ENCODE measurements at places on chromosomes 3 and 15.
A peak's percentile ranks its signal among the peaks of the same experiment; 100 is the strongest.

- no peak for DNase-seq
Measured at GRCh38 chr3:181974198-181974597, 262.5 kb downstream of the SOX2 start.

- no peak for DNase-seq
Measured at GRCh38 chr15:66877477-66878271, 175.6 kb downstream of the SMAD6 start.

DNA sequence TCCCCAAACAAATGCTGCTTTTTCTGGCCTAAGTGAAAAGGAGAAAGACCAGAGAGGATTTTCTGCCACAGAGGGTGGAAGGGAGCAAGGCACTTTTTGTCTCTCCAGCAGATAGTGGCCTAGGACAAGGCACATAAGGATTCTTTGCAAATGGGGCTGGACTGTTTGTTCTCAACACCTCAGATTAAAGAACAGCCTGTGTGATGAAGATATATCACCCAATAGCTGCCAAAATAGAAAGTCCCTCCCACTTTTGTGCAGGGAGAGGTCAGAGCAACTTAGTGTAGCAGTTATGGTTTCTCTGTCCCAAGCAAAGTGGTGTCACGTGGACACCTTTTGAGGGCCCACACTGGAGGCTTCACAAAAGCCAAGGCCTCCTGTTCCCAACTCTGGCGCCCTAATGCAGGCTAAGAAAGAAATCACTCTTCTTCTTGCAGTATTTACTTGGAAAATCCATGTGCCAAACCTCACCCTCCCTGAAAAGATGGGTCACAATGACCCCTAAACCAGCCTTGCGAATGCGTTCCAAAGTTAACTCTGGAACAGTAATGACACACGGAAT is 84.9 kb downstream of the LRIG1 start:
- DNase-seq: no peak

- peak; percentile 26 for DNase-seq
Measured at GRCh38 chr3:191566469-191566868, 105.5 kb downstream of the PYDC2 start.

DNA sequence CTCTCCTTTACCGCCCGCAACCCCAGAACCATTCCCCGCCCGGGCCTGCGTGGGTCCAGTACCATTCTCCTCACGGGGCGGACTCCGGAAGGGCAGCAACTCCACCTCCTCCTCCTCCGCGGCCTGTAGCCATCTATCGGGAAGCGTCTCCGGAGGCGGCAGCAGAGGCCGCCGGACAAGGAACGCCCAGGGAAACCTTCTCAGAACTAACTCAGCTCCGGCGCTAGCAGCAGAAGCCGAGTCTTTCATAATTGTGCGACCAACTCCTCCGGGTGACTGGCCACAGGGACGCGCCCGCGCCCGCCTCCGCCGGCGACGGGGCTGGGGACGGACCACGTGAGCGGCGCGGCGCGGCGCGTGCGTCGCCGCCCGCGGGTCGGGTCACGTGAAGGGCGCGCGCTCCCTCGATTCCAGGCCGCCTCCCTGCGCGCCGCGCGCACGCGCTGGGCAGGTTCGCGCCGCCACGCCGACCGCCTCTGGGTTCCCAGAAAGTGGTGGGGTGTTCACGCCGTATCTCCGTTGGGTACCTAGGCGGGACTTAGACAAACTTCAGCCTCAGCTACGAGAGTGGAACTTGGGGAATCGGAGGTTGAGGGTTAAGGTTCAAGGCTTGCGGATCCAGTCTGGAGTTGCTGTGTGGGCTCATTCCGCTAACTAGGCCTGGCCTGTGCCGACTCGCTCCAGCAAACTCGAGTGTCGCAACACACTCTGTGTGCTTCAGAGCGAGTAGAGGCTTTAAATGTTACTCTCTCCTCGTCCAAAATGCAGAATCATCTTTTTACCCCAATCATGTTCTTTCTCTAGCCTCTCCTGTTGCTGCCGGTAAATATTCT is at the start of gene TRPM7:
TRPM7 (minus strand) TSS at position 329 of the 833 bp plus-strand sequence; CDS start at position 65, 264 bp downstream.
- peak; percentile 89 for DNase-seq

DNA sequence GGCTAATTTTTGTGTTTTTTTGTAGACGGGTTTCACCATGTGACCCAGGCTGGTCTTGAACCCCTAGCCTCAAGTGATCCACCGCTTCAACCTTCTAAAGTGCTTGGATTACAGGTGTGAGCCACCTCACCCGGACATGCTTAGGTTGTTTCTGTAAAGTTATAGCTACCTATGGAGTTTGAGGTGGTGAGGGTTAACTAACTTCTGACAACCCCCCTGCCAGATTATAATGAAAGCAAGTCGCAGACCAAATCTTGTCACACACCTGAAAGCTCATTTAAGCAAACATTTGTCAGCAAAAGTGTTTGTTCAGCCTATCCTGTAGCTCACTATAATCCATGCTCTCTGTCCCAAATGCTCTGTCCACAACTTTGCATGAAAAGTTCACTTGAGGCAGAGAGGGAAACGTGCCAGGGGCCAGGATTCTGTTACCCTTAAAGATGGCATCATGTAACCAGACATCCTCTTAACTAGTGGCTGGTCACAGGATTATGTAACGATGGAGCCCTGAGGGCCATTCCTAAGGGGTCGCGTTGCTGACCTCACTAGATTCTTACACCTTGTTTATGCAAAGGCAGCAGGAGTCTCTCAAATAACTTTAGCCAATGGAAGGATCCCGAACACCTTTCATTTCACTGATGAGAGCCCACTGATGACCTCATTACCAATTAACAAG is 24.1 kb upstream of the SENP5 start:
- no peak for DNase-seq

- no peak for DNase-seq
Measured at GRCh38 chr15:61640756-61641155, 411.7 kb upstream of the RORA start.

GRCh38 chr3:9298236-9298635 is 48.8 kb upstream of the SRGAP3 start:
- peak; percentile 26 for DNase-seq

DNA sequence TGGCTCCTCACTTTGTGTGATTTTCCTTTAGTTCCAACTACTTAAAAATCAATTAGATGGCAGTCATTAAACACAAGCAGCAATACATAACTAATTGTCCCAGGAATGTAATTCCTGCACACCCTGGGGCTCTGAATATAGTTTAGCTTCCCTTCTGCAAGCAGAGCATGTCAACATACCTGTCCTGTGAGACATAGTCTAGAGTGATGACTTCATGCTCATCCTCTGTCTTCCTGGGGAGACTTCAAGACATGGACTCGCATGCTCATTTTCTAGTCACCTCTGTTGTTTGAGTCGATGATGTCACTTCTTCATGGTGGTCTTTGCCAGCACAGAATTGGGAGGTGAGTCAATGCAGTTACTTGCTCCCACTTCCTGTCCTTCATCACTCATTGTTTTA is 15.7 kb downstream of the C3orf52 start:
- DNase-seq: peak; percentile 98

DNA sequence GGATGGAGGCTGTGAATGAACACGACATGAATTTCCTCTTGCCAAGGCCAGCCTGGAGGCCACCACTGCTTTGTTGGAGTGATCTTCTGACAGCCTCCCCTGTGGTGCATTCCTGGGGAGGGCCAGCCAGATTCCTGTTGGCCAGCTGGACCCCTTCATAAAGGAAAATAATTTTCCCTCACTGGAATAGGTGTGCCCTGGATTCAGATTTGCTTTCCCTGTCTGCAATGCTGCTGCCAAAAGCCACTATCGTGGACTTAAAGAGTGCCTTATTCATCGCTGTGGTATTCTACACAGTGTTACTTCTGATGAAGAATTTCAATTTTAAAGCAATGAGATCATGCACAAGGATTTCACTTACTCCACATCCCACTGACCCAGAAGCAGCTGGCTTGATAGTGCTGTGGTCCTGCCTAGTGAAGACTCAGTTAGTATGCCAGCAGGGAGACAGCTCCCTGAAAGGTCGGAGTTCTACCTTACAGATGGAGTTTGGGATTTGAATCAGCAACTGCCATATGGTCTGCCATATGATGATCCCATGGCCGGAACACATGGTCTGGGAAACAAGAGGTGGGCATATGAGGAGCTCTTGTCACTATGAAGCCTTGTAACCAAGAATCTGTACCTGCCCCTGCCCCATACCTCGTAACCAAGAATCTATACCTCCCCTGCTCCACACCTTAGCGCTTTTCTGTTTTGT is 145.2 kb downstream of the KLF13 start:
- DNase-seq: peak; percentile 83

DNA sequence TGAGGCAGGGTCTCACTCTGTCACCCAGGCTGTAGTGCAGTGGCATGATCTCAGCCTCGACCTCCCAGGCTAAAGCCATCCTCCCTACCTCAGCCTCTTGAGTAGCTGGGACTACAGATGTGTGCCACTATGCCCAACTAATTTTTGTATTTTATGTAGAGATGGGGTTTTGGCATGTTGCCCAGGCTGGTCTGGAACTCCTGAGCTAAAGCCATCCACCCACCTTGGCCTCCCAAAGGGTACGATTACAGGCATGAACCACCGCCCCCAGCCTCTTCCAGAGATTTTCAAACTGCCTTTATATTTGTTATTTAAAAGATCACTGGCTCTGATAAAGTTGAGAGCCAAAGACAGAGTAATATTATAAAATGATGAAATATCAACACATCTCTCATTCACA is 37.3 kb downstream of the BSN start:
- no peak for DNase-seq

DNA sequence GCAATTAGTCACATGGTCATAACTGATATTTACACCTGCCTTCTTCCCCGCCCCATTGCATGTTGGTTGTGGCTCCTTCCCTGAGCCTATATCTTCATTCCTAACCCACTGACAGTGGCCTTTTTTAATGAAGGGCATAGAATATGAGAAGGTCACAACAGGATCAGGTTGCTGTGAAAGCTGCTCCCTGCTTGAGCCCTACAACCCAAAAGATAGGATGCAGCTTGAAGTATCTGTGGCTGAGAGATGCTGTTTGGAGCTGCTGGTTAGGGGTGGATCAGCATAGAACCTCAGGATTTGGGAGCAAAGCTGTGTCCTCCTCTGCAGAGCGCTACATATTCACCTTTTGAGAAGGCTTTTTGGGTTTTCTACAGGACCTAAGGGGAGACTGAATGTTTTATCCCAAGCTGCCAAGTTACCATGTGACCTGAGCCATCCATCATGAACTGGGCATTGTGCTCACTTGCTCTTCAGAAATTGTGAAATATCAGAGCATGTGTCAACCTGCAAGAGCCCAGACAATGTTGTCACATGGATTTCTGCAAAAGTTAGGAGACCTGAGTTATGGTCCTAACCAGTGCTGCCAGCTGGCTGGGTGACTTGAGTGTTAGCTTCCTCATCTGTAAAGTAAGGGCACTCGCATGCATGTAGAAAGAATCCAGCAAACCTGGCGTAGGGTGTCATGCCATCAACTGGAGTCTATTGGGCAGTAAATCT is 49.8 kb upstream of the ARL8B start:
- no peak for DNase-seq

- no peak for DNase-seq
Measured at GRCh38 chr3:135038186-135038585, 243.1 kb downstream of the EPHB1 start.

GRCh38 chr15:23760024-23760423 is 72.9 kb upstream of the NDN start:
- DNase-seq: no peak

DNA sequence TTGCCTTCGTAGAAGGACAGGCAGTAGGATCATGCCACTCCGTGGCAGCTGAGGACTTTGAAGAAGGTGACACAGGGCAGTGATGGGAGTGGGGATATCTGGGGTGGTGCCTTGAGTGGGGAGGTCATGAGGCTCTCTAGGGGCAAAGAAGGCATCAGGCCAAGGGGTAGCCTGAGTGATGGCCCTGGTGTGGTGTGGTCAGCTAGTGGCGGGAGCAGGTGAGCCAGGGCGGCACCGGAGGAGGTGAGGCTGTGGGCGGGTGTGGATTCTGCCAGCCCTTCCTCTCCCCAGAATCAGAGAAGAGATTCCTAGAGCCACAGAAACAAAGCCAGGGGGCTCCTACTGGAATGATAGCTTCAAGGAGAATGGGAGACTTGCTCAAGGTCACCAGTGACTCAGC is 18.4 kb downstream of the WNT7A start:
- no peak for DNase-seq

DNA sequence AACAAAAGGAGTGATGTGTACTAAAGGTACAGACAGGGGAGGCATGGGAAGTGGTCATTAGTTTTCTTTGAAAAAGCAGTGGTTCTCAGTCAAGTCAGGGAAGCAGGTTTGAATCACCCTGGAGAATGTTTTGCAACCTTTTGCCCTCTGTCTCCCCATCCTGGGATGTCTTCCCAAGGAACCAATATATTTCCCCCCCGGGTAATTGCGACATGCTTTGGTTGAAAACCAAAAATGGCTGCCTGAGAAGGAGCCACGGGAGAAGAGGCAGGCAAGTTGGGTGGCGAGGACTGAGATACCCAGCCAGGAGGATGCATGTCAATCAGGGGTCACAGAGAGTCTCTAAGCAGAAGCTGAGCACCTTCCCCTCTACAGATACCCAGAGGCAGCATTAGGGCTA is 20.2 kb upstream of the PPP1R2 start:
- no peak for DNase-seq

DNA sequence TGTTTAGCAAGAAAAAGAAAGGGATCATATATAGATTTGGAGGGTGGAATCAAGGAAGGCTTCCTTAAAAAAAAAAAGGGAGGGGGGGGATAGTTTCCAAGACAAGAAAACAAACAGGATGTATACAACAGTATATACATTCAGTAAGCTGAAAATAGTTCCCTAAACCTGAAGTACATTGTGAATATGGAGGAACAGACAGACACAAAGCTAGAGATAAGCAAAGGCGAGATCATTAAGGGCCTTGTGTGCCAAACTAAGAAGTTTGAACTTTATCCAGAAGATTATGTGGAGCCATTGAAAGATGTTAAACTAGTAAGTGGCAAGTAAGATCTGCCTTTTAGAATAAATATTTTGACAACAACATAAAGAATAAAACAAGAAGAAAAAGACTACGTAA is 93.3 kb upstream of the IMPG2 start:
- no peak for DNase-seq

DNA sequence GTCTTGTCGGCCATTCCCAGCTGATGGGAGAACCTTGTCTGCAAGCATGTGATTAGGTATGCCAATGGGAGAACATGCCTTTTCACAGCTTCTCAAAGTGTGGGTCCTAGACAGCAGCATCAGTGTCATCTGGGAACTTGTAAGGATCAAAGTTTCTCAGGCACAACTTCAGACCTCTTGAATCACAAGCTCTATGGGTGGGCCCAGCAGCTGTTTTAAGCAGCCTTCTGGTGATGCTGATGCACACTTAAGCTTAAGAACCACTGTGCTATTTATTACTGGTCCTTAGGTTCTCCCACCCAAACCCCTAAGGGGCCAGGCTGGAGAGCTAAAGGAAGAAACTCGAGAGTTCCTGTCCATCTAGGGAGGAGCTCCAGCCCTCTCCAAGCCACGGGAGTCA is 453.9 kb upstream of the PROK2 start:
- DNase-seq: no peak

- DNase-seq: no peak
Measured at GRCh38 chr3:94331831-94332230, 269.0 kb downstream of the NSUN3 start.

- no peak for DNase-seq
Measured at GRCh38 chr3:45398178-45398577, 9.8 kb downstream of the LARS2 start.

DNA sequence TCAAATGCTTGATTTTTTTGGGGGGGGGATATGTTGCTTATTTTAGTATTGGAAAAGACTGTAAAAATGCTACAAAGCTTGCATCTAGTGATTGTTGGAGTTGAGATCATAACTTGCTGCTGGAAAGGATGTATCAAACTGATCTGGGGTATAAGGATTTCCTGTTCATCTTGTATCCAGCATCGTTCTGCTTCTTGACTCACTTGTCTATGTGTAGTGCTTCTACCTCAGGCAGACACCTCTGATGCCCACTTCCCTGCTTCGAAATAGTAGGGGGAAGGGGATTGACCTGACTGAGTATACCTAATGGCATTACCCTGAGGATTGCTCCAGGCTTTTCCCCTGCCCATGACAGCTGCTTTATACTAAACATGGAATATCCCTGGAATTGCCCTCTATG is 42.7 kb downstream of the STT3B start:
- DNase-seq: no peak

All from ELR (cell line).